ENCODE measurements at places on chromosomes 1 and 21.

DNA sequence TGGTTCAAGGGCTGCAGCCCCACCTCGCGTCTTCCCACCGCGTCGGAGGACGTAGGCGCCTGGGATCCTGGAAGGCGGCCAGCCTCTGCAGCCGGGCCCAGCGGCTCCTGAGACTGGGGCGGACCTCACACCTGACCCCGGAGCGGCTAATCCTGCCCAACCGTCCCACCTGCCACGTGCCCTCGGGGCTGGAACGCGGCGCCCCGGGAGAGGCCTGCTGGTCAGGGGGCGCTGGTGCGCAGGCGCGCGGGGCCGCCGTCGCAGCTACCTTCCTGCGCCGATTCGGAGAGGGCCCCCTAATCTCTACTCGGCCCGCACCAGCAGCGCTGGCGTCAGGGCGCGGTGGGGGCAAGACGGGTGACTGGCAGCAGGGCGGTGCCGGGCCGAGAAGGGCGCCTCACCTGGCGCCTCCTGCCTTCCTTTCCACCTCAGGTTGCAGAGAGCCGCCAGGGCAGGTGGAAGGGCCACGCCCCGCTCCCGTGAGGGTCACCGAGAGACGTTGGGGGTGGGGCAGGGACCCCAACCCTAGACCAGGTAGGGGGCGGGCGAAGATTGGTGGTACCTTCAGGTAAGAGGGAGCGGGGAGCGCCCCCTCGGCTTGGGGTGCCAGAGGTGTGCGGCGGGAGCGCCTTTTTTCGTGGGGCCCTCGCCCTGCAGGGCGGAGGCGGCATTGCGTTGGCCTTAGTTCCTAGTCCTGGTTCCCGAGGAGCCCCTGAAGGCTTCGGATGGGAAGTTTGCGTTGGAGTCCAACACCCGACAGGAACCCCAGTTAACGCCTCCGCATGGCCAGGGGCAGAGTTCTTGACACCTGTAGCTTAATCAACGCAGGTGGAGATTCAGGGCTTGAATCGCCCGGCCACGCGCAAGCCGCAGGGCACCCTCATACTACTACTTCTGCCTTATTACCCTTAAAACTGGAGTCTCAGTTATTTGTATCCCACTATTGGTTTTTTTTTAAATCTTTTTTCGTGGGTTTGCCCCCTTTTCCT, at the start of gene TDRD5:
TDRD5 (plus strand) TSS at position 241 of the 989 bp plus-strand sequence. CDS start 784 bp downstream, outside the sequence.
- DNase-seq: no peak

GRCh38 chr1:29380532-29380931, 144.2 kb downstream of the PTPRU start:
- no peak for DNase-seq

DNA sequence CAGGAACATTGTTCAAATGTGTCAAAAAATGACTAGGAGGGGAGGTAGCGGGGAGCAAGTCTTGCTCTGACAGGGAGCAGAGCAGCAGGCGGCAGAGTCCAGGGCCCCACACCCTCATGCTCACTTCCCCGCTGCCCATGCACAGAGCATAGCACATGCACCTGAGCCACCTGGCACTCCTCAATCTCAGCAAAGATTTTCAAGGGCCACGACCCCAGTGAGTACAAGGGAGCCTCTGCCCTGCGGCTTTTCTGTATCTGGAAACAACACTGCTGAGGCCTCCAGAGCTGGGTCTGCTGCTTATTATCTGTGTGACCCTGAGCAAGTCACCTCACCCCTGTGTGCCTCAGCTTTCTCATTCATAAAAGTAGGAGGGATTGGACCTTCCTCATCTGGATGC, 1.1 kb upstream of the GJB3 start:
- DNase-seq: no peak

DNA sequence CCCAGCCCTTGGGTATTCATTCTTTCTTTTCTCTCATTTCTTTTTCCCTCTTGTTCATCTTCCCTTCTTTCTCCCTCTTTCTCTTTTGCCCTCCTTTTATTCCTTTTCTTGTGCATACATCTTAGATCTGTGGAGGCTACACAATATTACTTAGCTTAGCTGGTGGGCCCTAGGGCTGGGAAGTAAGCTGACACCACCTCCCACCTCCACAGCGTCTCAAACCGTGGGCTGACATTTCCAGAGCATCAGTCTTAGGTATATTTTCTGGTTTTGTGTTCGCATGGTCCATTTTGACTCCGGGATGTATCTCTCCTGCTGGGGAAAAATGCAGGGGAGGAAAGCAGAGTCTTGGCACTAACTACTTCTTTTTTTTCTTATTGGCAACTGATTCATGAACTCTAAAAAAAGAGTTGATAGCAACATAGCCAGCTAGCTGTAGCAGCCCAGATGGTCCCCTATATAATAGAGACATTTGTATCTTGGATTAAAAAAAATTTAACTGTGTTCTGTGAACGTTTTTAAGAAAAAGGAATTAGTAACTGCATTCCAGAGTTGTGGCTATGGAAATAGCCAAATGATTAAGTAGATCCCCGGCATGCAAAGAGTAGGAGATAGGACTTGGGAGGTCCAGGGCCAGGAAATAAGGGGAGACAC, 15.5 kb downstream of the CNIH3 start:
- DNase-seq: no peak

- DNase-seq: no peak
Measured at GRCh38 chr1:201354901-201355295, 22.6 kb downstream of the TNNT2 start.

DNA sequence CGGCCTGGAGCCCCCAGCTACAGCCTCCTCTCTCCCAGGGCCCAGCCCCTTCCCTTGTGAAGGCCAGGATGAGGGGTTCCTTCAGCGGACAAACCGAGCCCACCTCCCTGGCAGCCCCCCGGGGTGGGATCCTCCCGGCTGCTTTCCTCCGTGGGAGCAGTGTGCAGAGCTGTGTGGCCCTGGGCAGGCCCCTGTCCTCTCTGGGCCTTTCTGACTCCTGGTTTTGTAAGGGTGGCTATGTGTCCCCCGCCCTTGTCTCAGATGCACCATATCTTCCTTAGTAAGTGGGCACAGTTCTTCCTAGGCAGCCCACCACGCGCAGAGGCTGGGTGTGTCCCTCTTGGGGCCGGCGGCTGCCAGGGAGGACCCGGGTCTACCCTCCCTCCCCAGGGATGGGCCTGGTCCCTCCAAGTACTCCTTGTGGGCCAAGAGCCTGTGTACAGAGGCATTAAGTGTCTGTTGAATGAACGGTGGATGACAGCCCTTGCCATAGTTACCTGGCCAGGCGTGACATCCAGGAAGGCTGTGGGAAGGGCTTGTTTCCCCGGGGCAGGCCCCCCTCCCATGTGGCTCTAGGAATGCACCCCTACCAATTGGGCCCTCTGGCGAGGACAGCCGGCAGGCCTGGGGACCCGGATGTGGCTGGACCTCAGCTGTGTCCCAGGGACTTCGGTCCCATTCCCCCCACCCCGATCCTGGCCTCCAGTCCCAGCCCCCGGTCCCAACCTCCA, 3.8 kb downstream of the SMIM1 start:
- no peak for DNase-seq

GRCh38 chr1:20322825-20323612, 32.3 kb downstream of the VWA5B1 start:
- no peak for DNase-seq

GRCh38 chr1:18354612-18355011, 126.1 kb upstream of the KLHDC7A start:
- DNase-seq: no peak

- DNase-seq: no peak
Measured at GRCh38 chr1:61898658-61899057, 156.4 kb downstream of the PATJ start.

DNA sequence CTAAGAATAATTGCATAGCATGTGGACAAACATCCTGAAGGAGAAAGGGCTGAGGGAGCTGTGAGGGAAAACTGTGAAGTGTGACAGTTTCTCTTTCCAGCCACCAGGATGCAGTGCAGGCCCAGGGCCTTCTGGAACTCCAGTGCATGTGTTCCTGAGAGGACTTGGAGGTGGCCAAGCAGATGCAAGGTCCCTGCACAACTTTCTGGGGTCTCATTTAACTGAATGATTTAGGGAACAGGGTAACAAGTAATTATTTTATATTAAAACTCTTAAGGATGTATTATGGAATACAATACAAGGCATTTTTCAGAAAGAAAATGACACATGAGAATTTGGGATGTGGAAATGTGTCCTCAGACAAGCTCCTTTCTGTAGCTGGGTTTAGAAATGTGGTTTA, 61.2 kb upstream of the MCOLN3 start:
- DNase-seq: no peak

DNA sequence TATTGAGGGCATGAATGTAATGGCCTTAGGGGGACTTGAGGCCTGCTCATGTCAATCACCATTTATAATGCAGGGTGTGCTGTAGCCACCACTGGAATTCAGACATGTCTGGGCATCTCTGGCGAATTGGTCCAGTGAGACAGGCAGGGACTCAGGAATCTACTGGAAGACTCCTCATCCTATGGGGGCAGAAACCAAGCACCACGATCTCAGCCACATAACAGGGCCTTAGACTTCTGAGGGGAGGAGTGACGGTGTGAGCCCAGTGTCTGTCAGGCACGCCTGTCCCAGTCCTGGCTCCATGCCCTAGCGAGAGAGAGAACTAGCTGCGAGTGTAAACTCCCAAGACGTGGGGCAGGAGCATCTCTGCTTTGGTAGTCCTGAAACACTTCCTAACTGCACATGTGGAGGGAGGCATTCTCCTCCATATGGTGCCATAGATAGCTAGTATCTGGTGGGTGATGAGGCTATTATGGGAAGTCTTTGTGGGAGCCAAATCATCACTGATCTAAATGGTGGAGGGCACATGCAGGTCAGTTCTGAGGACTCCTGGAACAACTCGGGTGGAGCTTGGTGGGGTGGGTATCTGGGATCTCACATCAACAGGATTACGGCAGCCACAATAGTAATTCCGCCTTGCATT, 29.8 kb upstream of the KIAA0040 start:
- no peak for DNase-seq

DNA sequence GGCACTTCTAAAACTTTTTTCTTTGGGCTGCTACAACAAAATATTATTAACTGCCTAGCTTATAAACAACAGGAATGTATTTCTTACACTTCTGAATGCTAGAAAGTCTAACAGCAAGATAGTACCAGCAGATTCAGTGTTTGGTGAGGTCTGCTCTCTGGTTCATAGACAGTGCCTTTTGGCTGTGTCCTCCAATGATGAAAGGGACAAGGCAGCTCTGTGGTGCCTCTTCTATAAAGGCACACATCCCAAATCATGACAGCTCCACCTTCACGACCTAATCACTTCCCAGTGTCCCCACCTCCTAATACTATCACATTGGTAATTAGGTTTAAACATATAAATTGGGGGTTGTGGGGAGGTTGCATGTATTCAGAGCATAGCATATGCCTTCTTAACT, 9.5 kb downstream of the CFH start:
- no peak for DNase-seq

DNA sequence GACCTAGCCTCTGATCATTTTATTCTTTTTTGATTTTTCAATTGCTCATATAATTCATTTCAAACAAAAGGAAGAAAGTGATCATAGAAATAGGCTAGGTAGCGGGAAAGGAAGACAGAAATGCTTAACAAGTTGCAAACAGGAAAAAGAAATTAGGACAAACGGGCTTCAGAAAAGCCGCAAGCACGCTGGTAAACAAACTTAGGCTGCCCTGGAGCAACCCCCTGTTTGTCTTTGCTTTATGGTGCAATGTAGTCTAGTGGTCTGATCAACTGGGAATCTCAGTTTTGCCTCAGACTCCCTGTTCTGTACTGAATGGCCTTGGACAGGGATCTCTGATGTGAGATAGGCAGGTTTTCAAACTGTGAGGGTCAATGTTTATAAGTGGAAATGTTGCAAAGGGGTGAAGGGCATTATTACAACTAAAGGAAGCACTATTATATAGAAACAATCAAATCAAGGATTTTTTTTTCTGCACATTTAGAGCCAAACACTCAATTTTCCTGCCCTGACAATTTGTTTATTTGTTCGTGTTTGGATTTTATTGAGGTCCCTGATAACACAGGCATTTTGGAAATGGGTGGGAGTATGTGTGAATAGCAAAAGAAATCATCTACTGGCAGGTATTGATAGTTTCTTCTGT, 146.8 kb upstream of the NRIP1 start:
- DNase-seq: no peak

DNA sequence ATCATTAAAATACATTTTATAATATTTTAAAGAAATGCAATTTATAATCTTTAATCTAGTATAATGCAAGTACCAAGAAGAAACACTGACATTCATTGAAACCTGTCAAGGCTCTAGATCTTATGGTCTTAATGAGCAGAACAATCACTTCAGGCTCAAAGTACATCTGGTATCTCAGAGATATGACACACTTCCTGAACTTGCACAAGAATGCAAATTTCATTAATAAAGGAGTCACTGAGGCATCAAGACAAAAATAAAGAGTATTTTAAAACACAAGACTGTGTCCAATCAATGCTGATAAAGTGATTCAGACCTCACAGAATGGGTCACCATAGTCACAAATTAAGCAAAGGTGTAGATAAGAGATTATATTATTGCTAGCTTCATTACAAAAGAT, 178.1 kb downstream of the AK5 start:
- no peak for DNase-seq

DNA sequence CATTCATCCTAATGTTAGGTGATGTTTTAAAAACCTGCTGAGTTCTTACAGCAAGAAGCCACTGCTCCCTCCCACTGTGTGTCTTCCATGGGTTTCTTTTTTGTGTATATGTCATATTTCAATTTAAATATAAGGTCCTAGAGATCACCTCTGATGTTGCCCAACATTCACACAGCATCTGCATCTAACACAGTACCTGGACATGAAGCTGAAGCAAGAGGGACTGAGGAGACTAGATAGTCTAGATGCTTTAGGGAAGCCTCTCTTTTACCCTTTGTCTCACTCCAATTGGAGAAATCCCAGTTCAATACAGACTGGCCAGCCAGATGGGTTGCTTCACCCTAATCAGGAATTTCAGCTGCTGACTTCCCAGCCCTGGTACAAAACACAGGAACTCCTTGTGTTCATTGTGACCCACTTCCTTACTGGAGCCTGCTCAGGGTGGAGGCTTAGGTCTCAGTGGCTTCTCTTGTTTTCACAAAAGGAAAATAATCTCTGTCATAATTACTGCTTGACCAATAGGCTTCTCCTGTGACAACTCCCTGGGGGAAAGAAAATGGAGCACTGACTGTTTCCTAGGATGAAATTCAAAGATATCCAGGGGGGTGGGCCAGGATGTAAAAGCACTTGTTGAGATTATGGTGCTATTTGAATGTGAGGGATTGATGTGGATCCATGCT, 17.3 kb downstream of the BTG2 start:
- no peak for DNase-seq

GRCh38 chr1:90335558-90335957, 340.6 kb downstream of the ZNF326 start:
- no peak for DNase-seq

- no peak for DNase-seq
Measured at GRCh38 chr1:46062651-46063319, 69.6 kb downstream of the PIK3R3 start.
